ENCODE measurements at places on chromosomes 5 and 9. TPM values are rescaled to one million over a fixed set of nuclear protein-coding genes. Genes with fewer than 3 reads are reported as not detected.
A peak's percentile ranks its signal among the peaks of the same experiment; 100 is the strongest.

DNA sequence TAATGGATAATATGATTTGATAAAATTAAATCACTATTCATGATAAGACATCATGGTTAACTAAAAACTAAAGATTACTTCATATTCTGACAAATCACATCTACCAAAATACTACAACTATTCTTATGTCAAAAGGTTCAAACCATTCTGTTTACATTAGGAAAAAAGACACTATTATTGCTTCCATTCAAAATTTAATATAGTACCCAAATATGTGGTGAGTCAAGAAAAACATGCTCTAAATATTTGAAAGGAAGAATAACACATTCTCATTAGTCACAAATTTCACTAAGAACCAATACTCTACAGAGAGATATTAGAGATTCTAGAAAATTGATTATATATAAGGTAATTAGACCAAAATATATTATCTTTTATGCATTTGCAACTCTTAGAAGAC lies 234.0 kb downstream of the TMEM232 start:
- DNase-seq = no peak
- H3K4me1 ChIP-seq = 0 out of 2 replicates have a peak, but pooled peaks cover 2% of the 10 kb centered on the region
- H3K4me3 ChIP-seq = no peak overlapping the region
- H3K36me3 ChIP-seq = no peaks in the 10 kb centered on the region

Gene DND1
- 15.5 TPM for total RNA-seq

- H3K4me1 ChIP-seq = peaks cover 3% of the 10 kb centered on the region
- no peaks in the 10 kb centered on the region for H3K36me3 ChIP-seq
- H3K27me3 ChIP-seq = no peaks in the 10 kb centered on the region
Observed at GRCh38 chr5:108339220-108339619, 42.7 kb downstream of the FBXL17 start.

GRCh38 chr5:126681970-126682369 lies 81.2 kb downstream of the PHAX start:
- no peak overlapping the region for H3K27ac ChIP-seq
- peaks cover 21% of the 10 kb centered on the region for H3K4me1 ChIP-seq
- no peaks in the 10 kb centered on the region for H3K27me3 ChIP-seq
- no peak overlapping the region for H3K4me3 ChIP-seq

GRCh38 chr9:83445703-83446265 lies 92.4 kb downstream of the FRMD3 start:
- no peak overlapping the region for H3K27ac ChIP-seq
- H3K36me3 ChIP-seq = no peaks in the 10 kb centered on the region
- H3K4me3 ChIP-seq = no peak overlapping the region
- no peak for DNase-seq
- no peaks in the 10 kb centered on the region for H3K4me1 ChIP-seq

Gene PCDHA10
- total RNA-seq = 12.2 TPM

Gene ANKRD20A1
- 1.4 TPM for total RNA-seq

DNA sequence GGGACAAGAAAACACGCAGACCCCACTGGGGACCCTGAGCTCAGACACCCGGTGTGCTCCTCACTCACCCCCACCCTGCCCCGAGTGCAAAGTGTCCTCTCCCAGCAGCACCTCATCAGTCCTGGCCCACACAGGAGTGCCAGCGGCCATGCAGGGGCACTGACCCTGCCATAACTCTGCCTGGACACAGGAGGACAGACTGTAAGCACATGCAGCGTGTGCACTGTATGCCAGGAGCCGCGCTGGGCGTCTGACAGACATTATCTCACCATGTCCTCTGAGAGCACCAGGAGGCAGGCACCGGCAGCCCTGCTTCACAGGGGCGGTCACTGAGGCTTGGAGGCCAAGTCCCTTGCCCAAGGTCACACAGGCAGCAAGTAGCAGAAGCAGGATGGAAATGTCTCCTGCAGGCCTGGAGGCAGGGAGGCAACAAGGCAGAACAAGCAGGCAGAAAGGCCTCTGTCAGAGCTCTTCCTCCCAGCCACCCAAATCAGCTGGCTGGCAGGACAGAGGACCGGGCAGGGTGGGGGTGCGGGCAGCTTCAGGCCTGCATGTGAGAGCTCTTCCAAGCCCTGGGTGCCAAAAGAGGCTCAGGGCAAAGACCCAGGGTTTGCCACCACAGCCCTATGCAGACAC lies 8.4 kb downstream of the EEIG1 start:
- no peak for DNase-seq
- H3K36me3 ChIP-seq = no peaks in the 10 kb centered on the region
- peaks cover 37% of the 10 kb centered on the region for H3K4me1 ChIP-seq
- H3K27me3 ChIP-seq = no peaks in the 10 kb centered on the region

DNA sequence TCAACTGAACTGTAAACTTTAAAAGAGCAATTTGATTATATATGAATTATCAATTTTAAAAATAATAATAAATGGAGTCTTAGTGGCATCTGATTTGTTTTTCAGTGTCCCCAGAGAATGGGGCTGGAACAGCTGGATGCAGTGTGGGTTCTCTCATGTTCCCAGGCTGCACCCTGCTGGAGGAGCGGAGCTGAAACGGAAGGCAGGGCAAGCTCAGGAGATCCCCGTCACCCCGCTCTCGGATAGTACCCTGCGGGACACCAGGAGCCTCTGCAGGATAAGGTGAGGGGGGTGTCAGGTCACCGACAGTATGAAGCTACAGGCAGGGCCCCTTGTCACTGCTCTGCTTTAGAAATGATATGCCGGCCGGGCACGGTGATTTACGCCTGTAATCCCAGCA lies 57.3 kb downstream of the S1PR3 start:
- H3K4me3 ChIP-seq = no peak overlapping the region
- no peaks in the 10 kb centered on the region for H3K27me3 ChIP-seq
- DNase-seq = peak; percentile 54
- H3K4me1 ChIP-seq = no peaks in the 10 kb centered on the region
- no peaks in the 10 kb centered on the region for H3K36me3 ChIP-seq

Gene FAM163B
- 1.3 TPM for total RNA-seq

Gene EIF4E1B
- not detected for total RNA-seq

DNA sequence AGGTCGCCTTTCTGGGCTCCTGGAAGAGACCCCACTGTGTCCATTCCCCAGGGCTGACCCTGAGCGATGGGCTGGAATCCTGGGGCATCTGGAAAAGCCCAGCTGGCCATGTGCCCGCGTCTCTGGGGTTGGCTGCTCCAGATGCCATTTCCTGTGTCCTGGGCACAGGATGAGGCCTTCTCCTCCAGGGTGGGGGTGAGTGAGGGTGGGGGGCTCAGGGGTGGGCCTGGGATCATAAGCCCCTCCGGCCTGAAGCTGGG lies 30.7 kb downstream of the PAEP start:
- H3K27ac ChIP-seq = no peak overlapping the region
- DNase-seq = no peak
- H3K36me3 ChIP-seq = no peaks in the 10 kb centered on the region
- no peaks in the 10 kb centered on the region for H3K27me3 ChIP-seq

Gene SPATA31A6
- total RNA-seq = not detected

GRCh38 chr5:172762214-172763119 lies 8.5 kb downstream of the DUSP1 start:
- no peak overlapping the region for H3K27ac ChIP-seq
- no peaks in the 10 kb centered on the region for H3K27me3 ChIP-seq
- peaks cover under 1% of the 10 kb centered on the region for H3K36me3 ChIP-seq

- no peak overlapping the region for H3K4me3 ChIP-seq
- H3K27ac ChIP-seq = no peak overlapping the region
- no peak for DNase-seq
- H3K27me3 ChIP-seq = no peaks in the 10 kb centered on the region
- H3K36me3 ChIP-seq = no peaks in the 10 kb centered on the region
Observed at GRCh38 chr9:74765481-74765971, 122.2 kb downstream of the TRPM6 start.

Gene DCTN4
- 41.8 TPM for total RNA-seq

GRCh38 chr5:84696651-84697050 lies 312.0 kb upstream of the EDIL3 start:
- no peak overlapping the region for H3K4me3 ChIP-seq
- DNase-seq = no peak
- H3K36me3 ChIP-seq = no peaks in the 10 kb centered on the region

DNA sequence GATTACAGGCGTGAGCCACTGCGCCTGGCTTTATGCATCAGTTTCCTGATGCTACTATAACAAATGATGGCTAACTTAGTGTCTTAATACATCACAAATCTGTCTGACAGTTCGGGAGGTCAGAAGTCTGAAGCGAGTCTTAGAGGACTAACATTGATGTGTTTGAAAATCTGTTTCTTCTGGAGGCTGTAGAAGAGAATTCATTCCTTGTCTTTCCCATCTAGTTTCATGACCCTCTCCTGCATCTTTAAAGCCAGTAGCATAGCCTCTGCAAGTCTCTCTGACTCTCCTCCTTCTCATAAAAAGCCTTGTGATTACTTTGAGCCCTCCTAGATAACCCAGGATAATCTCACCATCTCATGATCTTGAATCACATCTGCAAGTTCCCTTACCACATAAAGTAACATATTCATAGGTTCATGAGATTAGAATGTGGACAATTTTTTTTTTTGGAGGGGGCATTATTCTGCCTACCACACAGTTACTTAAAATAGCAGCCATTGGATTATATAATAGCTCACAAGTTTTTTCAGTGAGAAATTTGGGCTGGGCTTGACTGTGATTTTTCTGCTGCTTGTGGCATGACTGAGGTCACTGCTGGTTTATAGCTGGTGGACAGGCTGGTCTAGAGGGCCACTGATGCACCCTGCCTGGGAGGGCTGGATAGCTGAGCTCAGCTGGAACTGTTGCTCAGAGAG lies 134.8 kb downstream of the FBXL7 start:
- no peak overlapping the region for H3K4me3 ChIP-seq
- peaks cover 6% of the 10 kb centered on the region for H3K4me1 ChIP-seq
- H3K27me3 ChIP-seq = no peaks in the 10 kb centered on the region
- no peak overlapping the region for H3K27ac ChIP-seq

DNA sequence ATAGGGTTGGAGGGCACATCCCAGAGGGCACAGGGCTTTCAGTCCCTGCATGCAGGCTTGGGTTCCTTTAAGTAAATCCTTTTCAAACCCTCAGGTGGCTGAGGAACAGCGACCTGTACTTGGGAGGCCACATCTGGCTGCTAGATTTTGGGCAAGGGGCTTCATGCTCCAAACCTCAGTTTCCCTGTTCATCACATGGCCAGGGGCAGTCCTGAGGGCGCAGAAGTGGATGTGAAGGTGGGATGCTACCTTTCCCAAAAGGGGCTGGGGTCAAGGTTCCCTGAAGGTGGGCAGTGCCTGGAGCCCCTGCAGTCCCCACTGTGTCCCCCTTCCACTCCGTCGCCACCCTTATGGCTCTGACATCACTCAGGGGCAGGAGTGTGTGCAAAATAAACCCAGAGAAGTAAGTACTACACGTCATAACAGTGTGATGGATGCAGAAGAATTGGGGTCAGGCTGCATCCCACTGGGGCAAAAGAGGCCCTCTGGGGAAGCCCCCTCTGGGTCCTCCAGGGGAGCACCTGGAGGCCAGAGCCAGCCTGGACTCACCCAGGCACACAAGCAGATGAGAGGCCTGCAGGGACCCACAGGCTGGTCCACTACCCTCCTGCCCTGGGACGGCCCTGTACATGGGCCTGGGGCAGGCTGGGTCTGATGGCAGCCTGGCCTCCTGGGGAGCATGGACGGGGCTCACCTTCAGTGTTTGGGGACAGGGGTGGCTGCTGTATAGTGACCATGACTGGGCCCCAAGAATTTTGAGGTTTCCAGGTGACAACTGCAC lies 1.9 kb upstream of the CARD19 start:
- H3K27me3 ChIP-seq = peaks cover 8% of the 10 kb centered on the region
- no peak overlapping the region for H3K4me3 ChIP-seq
- 0 out of 2 replicates have a peak, but pooled peaks cover 3% of the 10 kb centered on the region for H3K4me1 ChIP-seq
- DNase-seq = no peak
- H3K36me3 ChIP-seq = no peaks in the 10 kb centered on the region

Gene GPX3
- 48.4 TPM for total RNA-seq

Gene NIM1K
- not detected for total RNA-seq

GRCh38 chr5:56026863-56027300 lies 32.1 kb upstream of the IL6ST start:
- no peaks in the 10 kb centered on the region for H3K4me1 ChIP-seq
- no peak overlapping the region for H3K4me3 ChIP-seq
- H3K27ac ChIP-seq = no peak overlapping the region

DNA sequence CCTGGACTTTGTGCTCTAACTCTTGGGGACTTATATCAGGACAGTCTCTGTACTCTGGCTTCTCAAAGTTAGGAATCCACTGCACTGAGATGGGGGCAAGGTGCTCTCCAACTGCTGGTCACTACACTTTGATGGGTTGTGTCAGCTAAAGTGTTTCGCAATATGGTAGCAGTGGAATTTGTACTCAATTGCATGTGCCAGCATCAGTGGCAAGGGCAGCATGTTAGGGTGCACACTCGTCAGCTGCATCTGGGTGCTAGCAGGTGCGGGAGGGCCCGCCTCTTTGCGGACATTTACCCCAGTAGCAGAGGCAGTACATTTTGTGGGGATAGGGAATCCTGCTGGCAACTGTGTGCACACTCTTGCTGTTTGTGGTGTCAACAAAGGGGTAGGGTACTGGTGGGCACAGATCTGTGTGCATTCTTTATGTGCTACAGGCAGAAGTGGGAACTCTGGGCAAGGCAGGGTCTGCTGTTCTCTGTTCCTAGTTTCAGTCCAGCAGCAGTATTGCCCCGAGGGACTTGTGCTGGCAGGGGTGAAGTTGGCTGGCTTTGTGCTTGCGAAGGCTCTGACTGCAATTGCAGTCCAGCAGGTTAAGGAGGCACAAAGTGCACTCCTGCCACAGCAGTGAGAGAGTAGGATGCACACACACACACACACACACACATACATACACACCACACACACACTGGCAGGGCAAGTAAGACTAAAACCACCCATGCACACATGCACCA lies 924.8 kb upstream of the CDH9 start:
- H3K4me1 ChIP-seq = no peaks in the 10 kb centered on the region
- no peak overlapping the region for H3K4me3 ChIP-seq
- no peaks in the 10 kb centered on the region for H3K36me3 ChIP-seq
- H3K27ac ChIP-seq = no peak overlapping the region

DNA sequence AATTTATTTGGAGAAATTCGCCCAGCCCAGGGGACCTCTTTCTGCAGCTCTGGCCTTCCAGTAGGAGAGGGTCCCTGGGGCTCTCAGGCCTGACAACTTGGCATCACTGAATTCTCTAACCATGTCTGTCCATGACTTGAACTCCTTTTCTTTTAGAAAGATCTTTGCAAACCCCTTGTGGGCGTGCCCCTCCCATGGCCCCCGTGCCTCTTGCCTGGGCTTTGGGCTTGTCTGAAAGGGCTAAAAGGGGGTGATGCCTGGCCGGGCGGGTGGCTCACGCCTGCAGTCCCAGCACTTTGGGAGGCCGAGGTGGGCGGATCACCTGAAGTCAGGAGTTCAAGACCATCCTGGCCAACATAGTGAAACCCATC lies 3.2 kb upstream of the SQSTM1 start:
- H3K27me3 ChIP-seq = peaks cover 12% of the 10 kb centered on the region
- H3K4me1 ChIP-seq = peaks cover 39% of the 10 kb centered on the region
- H3K4me3 ChIP-seq = peak overlapping the region; percentile 57
- no peak overlapping the region for H3K27ac ChIP-seq
- DNase-seq = peak; percentile 55

GRCh38 chr5:107776506-107776905 lies 105.8 kb upstream of the EFNA5 start:
- H3K27ac ChIP-seq = no peak overlapping the region
- no peak for DNase-seq
- H3K27me3 ChIP-seq = no peaks in the 10 kb centered on the region
- no peaks in the 10 kb centered on the region for H3K36me3 ChIP-seq

GRCh38 chr9:124929464-124929863 lies 11.4 kb downstream of the GOLGA1 start:
- no peak overlapping the region for H3K4me3 ChIP-seq
- H3K4me1 ChIP-seq = no peaks in the 10 kb centered on the region
- H3K27ac ChIP-seq = no peak overlapping the region
- H3K27me3 ChIP-seq = no peaks in the 10 kb centered on the region
- no peak for DNase-seq
- H3K36me3 ChIP-seq = no peaks in the 10 kb centered on the region
